ENCODE measurements at places on chromosomes 16 and 17.

DNA sequence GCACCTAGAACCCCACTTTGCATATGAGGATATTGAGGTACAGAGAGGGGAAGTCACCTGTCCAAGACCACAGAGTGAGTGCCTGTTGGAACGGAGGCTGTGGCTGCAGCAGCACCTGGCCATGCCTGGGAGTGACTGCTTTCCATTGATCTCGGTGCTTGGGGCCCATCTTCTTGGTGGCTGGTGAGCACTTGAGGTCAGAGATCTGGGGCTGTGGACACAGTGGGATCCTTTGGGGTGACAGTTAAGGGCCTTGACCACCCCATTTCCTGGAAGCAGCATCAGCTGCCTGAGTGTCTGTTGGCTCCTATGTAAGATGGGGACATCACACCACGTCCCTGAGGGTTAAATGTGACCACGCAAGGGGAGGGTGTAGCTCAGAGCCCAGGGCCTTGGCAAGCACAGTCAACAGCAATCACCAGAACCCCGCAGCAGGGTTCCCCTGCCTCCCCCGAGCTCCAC, 111.7 kb downstream of the IRF8 start:
- no peak for DNase-seq

DNA sequence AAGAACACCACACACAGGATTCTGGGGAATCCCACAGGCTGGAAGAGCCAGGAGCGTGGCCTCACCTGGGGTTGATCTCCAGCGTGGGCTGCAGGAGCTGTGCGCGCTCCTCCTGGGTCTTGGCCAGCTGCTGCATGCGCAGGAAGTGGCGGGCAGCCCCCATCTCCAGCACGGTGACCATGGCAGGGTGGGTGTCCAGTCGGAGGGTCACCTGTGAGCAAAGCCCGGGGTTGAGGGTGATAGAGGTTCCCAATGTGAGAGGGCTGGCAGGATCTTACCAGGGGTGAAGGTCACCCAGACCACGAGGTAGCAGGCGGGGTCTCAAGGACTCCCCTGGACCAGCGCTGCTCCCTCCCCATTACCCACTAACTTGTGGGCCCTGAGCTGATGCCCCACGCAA, 7.4 kb downstream of the DNASE1 start:
- no peak for DNase-seq

- no peak for DNase-seq
Observed at GRCh38 chr17:38815576-38816193, 9.4 kb downstream of the CWC25 start.

GRCh38 chr17:80645706-80646325, 101.2 kb downstream of the RPTOR start:
- no peak for DNase-seq

DNA sequence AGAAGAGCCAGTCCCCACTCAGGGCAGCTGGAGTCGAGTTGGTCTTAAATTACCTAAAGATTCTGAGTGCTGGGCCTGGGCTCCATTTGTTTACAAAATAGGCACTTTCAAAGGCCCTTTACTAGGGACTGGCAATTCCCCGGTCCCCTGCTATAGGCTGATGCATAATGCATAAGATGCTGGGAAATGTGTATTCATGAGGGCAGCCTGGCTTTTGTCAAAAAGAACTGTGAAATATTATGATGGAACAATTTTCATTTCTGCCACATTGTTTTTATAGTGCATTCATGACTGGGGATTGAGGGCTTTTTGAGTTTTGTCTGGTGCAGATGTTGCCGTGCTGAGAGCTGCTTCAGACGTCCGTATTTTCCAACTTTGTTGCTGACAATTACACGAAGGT, 617.0 kb upstream of the CDH5 start:
- DNase-seq = no peak

DNA sequence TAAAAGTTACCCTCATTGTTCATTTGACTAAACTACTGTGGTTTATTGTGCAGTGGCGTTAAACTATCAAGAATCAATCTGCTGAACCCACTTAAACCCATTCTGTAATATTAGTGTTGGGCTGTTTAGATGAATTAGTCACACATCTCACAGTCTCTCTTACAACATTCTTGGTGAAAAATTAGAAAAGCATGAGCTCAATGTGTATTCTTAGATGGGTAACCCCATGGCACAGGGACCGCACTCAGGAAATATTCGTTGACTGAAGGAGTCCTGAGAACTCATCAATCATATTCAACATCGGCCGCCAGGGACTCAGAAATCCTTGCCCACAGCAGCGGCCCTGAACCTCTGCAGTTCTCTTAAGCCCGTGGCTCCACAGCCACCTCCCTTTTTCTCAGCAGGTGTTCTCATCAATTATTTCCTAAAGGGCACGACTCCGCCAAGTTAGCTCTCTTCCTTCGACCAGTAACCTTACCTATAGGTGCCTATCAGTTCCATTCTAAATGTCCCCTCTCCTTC, 155.6 kb downstream of the STX8 start:
- no peak for DNase-seq

DNA sequence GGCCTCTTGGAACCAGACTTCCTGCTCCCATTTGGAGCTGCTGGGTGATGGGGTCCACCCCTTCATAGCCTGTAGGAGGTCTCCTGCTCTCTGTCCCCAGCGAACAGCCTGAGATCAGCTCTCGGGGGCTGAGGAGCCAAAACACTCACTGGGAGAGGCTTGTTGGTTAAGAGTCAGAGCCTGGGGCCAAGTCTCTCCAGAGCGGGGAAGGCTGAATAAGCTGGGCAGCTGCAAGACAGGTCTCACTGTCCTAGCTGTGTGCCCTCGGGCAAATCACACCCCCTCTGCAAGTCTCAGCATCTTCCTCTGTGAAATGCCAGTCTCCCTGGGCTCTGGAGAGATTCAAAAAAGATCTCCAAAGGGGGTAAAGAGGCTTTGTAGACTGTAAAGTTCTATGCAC, 174.6 kb downstream of the WSCD1 start:
- DNase-seq = no peak

DNA sequence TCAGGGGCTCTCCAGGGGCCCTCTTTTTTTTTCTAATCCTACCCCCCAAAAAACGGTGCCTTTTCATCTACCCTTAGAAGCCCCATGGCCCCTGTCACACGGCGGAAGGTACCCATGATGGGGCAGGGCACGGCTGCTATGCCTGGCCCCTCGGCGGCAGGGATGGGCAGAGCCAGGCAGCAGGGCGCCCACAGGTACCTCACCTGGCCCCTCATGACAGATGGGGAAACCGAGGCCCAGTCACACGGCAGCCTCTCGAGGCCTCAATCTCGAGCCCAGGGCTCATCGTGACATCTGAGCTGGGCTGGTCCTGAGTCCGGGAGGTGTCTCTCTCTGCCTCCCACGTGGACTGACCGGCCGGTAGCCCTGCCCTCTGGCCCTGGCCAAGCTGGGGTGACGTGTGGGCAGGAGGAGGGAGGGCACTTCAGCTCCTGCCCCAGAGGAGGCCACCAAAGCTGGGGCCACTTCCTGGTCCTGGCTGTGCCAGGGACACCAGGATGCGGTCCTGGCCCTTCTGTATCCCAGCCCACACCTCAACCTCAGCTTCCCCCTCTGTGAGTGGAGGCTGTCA, 11.6 kb downstream of the TRAF7 start:
- no peak for DNase-seq

- DNase-seq = no peak
Observed at GRCh38 chr17:80187515-80187941, 17.7 kb downstream of the CARD14 start.

DNA sequence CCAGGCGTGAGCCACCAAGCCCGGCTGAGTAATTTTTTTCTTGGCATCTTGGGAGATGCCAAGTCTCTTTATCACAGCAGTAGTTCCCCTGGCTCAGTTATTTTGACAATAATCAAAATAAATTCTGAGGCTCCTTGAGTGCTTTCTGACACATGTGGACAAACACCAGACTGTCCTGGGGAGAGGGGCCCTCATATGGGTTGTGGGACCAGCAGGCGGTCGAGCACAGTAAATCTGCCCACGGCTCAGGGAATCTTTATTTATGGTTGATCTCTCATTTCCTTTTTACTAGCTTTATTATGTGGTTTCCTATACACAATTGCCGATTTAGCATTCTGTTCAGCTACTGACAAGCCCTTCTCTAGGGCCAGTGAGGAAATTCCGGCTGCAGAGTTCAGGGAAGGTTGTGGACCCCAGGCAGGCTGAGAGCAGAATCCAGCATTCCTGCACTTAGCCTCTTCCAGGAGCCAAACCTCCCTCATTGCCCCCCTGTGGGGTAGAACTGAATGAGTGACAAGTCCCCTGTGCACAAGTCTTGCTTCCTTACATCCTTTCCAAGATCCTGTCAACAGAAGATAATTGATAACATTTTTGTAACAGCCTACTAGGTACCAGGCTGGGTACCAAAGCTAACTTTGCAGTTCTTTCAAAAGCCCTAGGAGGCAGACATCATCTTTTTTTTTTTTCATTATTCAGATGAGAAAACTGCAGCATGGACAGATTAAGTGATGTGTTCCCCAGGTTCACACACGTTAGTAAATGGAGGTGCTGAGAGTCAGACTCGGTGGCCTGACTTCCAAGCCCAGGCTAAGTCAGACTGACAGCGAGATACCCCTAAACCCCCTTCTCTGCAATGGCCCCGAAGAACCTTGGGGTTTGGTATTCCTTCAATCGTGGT, 40.2 kb downstream of the HS3ST3B1 start:
- no peak for DNase-seq

- DNase-seq = no peak
Observed at GRCh38 chr16:51404386-51404785, 253.3 kb upstream of the SALL1 start.

DNA sequence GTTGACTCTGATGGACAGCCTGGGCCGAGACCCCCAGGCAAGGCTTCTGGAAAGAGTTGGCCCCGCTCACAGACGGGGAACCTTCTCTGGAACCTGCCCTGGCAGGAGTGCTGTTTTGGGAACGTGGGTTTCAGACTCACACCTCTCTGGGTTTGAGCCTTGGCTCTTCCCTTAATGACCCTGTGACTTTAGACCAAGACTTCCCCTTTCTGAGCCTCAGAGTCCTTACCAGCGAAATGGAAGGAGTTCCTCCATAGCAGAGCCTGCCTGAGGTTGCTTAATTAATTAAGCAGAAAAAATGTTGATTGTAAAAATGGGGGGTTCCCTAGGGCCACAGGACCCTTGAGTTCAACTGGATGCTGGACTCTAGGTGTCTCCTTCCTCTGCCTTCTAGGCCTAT, 408.2 kb downstream of the SEC14L1 start:
- DNase-seq = no peak

DNA sequence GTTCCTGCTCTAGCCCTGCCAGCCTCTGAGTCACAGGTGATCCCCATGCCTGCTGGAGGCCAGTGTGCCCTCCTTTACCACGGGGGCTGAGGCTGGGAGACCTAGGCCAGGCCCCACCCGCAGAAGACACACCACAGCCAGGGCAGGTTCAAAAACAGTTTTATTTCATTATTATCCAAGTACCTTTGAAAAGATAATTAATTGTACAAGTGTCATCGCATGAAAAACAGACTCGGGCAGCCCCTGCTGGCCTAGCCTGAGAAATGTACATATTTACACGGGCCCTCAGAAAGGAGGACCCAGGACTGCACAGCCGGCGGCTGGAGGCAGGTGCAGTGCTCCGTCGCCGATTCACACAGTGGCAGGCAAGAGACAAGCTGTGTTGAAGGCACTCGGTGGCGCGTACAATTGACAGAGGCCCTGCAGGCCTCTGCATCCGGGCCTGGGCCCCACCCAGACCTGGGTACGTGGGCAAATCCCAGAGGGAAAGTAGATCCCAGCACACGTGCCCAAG, 4.4 kb downstream of the PDIA2 start:
- DNase-seq = no peak
